ENCODE measurements at places on chromosomes 11 and 22. TPM values are rescaled to one million over a fixed set of nuclear protein-coding genes. Genes with fewer than 3 reads are reported as not detected.

DNA sequence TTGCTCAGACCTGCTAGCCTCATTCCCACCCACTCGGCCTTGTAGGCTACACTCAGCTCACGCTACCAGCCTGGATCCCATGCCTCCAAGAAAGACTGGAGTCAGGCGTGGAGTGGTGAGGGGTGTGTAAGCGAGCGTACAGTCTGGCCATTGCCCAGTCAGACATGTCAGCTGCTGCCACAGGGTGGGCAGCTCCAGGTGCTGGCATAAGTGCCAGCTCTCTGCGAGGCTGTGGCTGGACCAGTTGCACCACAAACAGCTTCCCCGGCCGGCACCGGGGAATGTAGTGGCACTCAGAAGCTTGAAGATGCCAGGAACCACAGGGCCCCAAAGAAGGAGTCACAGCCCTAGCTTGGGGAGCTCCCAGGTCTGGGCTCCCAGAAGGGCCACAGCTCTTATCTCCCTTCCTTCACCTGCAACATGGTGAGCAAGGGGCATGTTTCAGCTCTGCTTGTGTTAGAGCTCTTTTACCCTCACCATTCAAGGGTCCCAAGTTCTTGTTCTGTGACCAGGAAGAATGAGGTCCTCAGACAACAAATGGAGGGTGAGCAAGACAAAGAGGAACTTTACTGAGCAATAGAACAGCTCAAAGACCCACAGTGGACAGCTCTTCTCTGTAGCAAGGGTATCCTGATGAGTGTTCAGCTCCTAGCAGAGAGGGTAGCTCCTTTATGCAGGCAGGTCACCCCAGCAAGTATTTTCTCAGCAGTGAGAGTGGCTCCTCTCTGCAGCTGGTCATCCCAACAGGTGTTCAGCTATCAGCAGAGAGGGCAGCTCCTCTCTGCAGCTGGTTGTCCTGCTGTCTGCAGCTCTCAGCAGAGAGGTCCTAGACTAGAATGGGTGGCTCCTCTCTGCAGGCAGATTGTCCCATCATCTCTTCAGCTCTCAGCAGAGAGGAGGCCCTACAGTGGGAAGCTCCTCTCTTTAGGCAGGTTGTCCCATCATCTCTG is 6.0 kb downstream of the SBF2 start:
- DNase-seq: no peak

- DNase-seq: no peak
Observed at GRCh38 chr11:65291613-65292012, 23.1 kb upstream of the CDC42EP2 start.

The IFITM5 gene
- not detected for total RNA-seq

DNA sequence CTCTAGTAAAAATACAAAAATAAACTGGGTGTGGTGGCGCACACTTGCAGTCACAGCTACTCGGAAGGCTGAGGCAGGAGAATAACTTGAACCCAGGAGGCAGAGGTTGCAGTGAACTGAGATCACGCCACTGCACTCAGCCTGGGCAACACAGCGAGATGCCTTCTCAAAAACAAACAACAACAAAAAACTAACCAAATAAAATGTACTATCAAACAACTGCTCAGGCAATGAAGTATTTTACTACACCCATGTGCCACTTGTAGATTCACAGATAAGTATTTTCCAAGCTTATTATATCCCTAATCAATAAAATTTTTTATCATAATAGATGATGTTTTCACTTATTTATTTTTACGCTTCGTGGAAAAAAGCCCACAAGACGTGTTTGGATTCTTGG is 924 bp downstream of the C11orf65 start:
- no peak for DNase-seq

GRCh38 chr11:2482745-2483144 is 37.9 kb downstream of the KCNQ1 start:
- no peak for DNase-seq

The ZNF195 gene
- total RNA-seq: 11.8 TPM

The RPS13 gene
- total RNA-seq: 658 TPM

GRCh38 chr11:3658252-3658651 is 12.9 kb downstream of the CHRNA10 start:
- no peak for DNase-seq

The BCO2 gene
- total RNA-seq: 83.4 TPM

The OR51M1 gene
- total RNA-seq: not detected

- no peak for DNase-seq
Observed at GRCh38 chr11:116955548-116955947, 118.1 kb upstream of the APOA1 start.

The CHRNA10 gene
- 0.71 TPM for total RNA-seq

The C1QTNF4 gene
- total RNA-seq: 0.37 TPM
